ENCODE measurements at places on chromosomes 4 and X.

GRCh38 chr4:38176165-38176564 lies 216.0 kb downstream of the PTTG2 start:
- no peak for DNase-seq
- H3K4me1 ChIP-seq, result peaks cover 21% of the 10 kb centered on the region
- no peak overlapping the region for H3K4me3 ChIP-seq
- no peaks in the 10 kb centered on the region for H3K36me3 ChIP-seq

GRCh38 chr4:92952897-92953296 lies 649.1 kb downstream of the GRID2 start:
- no peaks in the 10 kb centered on the region for H3K27me3 ChIP-seq
- no peaks in the 10 kb centered on the region for H3K4me1 ChIP-seq
- no peak for DNase-seq
- no peaks in the 10 kb centered on the region for H3K36me3 ChIP-seq
- no peak overlapping the region for H3K27ac ChIP-seq

DNA sequence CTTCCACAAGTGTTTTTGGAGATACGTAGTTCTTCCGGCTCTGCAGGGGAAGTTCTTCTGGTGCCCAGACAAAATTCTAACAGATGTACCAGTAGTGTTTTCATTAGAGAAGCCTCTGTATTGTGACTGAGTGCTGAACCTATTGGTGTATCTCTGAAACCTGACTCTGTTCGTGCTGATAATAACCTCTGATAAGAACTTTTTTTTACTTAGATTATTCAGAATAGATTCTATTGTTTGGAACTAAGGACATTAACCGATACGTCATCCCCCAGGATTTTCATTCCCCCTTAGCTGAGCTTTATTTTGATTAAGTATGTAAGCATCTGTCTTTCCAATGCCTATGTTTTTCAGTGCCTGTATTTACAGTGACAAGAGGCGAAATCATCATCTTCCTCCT lies 362.9 kb downstream of the PDGFC start:
- no peak overlapping the region for H3K27ac ChIP-seq
- DNase-seq, result no peak

DNA sequence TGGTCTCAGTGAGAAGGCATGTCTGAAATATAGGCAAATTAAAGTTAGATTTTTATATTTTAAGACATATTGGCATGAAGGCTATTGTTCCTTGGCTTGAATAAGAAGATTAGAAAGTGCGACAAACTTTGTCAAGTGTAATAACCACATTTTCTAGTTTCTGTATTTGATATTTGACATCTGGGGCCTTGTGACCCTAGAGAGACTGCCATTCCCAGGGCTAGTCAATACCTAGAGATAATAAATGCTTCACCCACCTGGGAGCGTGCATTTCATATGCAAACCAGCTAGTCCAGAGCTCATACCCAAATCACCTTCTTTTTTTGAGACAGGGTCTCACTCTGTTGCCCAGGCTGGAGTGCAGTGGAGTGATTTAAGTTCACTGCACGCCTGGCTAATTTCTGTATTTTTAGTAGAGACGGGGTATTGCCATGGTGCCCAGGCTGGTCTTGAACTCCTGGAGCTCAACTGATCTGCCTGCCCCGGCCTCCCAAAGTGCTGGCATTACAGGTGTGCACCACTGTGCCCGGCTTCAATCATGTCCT lies 62.6 kb downstream of the COQ2 start:
- no peak overlapping the region for H3K4me3 ChIP-seq
- no peak overlapping the region for H3K27ac ChIP-seq
- DNase-seq, result no peak
- no peaks in the 10 kb centered on the region for H3K36me3 ChIP-seq

GRCh38 chr4:40720916-40721315 lies 28.8 kb upstream of the NSUN7 start:
- no peak overlapping the region for H3K27ac ChIP-seq
- H3K36me3 ChIP-seq, result no peaks in the 10 kb centered on the region
- H3K4me1 ChIP-seq, result peaks cover 8% of the 10 kb centered on the region
- H3K4me3 ChIP-seq, result no peak overlapping the region
- H3K27me3 ChIP-seq, result no peaks in the 10 kb centered on the region

DNA sequence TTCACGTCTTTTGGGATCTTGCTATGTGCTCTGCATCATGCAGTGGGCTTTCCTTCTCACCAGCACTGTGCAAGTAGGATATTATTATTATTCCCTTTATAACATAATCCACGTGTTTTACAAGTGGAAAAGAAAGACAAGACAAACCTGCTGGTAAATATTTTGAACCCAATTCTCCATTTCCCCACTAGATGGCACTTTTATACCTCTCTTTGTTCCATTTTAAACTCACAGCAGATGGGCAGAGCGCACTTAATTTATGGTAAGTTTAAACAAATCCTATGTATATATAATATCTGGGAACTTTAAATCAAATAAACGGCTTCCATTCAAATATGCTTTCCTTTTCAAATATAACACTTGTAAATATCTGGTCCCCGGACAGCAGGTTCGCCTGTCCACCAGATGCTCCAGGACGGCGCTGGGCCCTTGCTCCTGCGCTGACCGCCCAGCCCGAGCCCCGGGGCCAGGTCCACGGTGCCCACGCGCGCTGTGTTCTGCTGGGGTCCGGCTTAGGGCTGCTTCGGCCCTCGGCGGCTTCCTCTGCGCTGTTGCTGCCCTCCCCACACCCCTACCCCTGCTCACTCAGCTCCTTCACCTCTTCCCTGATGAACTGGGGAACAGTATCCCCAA lies 31.1 kb downstream of the F11 start:
- no peak for DNase-seq
- H3K27me3 ChIP-seq, result no peaks in the 10 kb centered on the region
- H3K4me1 ChIP-seq, result peaks cover 4% of the 10 kb centered on the region
- H3K36me3 ChIP-seq, result no peaks in the 10 kb centered on the region
